T-helper 1 cell treated with Interleukin-12 subunit alpha and Interleukin-12 subunit beta and Interleukin-4 antibody, amounts not matched to agents 30 ng/mL and 1 ng/mL, for 36 hours (primary cell): ENCODE measurements at places on chromosomes 7 and 10. TPM values are rescaled to one million over a fixed set of nuclear protein-coding genes. Genes with fewer than 3 reads are reported as not detected.

The KEL gene
- 0.51 and 0.76 TPM in 2 replicates for total RNA-seq

The GPR15LG gene
- total RNA-seq: not detected in 2 replicates

The ZNF853 gene
- total RNA-seq: 0.07 and 0.27 TPM in 2 replicates

The OPN4 gene
- not detected in 2 replicates for total RNA-seq

The PPA1 gene
- 187 and 192 TPM in 2 replicates for total RNA-seq

The UPK3B gene
- total RNA-seq: 0.46 and 2.0 TPM in 2 replicates

The FAM13C gene
- not detected in 2 replicates for total RNA-seq

The RBP4 gene
- not detected in 2 replicates for total RNA-seq

The GHRHR gene
- total RNA-seq: not detected in 2 replicates

The AZGP1 gene
- not detected in 2 replicates for total RNA-seq

The LBX1 gene
- total RNA-seq: not detected in 2 replicates

The PTPRN2 gene
- 2.5 and 2.9 TPM in 2 replicates for total RNA-seq

The JAZF1 gene
- total RNA-seq: 3.5 and 4.7 TPM in 2 replicates
